NCI-H2081 (cell line): ENCODE measurements at places on chromosomes 2 and 18.

DNA sequence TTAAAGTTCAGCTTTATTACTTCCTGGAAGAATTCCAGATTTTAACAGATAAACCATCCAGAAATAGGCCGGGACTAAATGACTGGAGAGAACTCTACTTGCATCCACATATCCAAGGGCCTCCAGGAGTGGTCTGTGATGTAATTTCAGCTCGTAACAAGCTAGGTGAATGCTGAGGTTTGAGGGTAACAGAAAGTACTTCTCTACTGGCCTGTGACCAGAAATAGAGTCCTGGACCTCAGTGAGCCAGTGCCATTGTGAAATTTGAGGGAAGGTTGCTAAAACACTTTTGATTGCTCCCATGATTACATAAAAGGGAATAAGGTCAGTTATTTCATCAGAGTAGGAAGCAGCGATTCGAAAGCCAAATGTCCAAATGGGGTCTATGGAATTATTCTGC is 158.1 kb downstream of the DOCK10 start:
- no peak for DNase-seq

DNA sequence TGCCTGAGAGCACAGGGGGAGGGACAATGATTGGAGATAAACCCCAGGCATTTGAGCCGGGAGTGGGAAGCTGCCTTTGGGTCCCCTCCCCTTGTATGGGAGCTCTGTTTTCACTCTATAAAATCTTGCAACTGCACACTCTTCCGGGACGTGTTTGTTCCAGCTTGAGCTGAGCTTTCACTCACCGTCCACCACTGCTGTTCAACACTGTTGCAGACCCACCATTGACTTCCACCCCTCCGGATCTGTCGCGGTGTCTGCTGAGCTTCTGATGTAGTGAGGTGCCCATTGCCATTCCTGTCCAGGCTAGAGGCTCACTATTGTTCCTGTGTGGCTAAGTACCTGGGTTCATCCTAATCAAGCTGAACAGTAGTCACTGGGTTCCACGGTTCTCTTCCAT is 231.6 kb upstream of the CWC22 start:
- no peak for DNase-seq

- DNase-seq: no peak
These were observed 1.1 kb downstream of the AFTPH start for GRCh38 chr2:64525317-64525613.

GRCh38 chr2:174027956-174028355 is 62.8 kb upstream of the SP3 start:
- no peak for DNase-seq

DNA sequence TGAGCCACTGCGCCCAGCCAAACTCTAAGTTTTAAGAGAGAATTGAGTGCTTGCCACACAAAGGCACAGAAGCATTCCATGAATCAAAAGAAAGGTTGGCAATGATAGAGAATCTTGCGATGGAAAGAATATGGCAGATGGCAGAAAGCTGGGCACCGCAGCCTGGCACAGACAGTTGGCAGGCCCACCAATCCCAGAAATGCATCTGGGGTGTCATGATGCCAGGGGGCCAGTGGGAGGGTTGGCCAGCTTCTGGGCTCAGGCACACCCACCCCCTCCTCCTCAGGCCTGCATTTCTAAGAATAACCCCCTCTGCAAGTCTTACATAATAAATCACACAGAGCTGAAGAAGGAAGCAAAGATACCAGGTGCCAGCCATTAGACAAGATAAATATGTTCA is 19.6 kb downstream of the ZNF2 start:
- DNase-seq: no peak

GRCh38 chr2:156325688-156326525 is 6.6 kb downstream of the NR4A2 start:
- no peak for DNase-seq

DNA sequence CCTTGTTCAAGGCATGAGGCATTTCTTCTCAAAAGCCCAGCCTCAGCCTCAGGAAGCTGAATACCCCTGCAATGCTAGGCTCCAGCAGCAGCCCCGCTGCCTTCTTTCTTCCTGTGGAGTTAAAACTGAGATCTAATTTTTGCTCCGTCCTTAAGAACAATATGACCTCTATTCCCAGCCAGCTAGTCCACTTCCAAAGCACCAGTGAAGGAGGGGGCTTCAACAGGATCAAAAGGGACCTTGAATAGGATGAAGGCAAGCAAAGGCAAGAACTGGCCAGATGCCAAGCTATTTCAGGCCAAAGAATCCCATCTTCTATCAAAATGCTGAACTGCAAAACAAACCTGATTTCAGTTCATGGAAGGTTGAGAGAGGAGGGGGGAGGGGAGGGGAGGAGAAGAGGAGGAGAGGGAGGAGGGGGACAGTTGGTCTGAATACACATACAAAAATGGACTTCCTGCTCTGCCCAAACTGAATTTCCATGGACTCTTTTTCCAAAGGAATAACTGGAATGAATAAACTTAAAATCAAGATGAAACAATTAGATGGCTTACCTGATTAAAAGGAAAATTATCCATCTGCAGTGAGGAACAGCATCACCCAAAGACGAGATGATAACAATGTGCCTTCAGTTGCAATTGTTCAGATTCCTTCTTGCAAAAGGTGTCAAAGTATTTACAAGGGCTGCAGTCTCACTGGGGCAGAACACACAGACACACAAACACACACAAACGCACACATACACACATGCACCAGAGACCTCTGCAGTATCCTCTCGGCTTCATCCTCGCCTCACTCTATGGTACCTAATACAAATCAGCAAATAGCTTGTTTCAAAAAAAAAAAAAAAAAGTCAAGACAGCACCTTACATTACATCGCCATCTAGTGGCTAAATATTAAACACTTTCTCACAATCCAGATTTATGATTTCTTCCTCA is at the start of gene SCN1A:
TSS of gene SCN1A (minus strand) at position 804 of the 939 bp plus-strand sequence. CDS start 54,399 bp downstream, outside the sequence.
- DNase-seq: peak; percentile 47

DNA sequence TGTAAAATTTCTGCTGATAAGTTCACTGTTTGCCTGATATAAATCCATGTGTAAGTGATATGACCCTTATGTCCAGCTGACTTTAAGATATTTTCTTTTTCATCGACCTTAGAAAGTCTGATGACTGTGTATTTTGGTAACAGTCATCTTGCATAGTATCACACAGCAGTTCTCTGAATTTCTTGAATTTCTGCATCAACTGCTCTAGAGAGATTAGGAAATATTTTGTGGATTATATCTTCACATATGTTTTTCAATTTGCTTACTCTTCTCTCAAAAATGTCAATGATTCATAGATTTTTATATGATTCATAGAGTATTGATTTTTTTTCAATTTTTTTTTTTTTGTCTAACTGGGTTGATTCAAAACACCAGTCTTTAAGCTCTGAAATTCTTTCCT is 945.3 kb downstream of the TRIB2 start:
- no peak for DNase-seq

GRCh38 chr2:40332191-40332826 is 119.6 kb downstream of the SLC8A1 start:
- peak; percentile 24 for DNase-seq

- no peak for DNase-seq
These were observed 114.8 kb upstream of the PTPRM start for GRCh38 chr18:7452331-7452730.

GRCh38 chr2:23595601-23596251 is 210.7 kb downstream of the KLHL29 start:
- peak; percentile 80 for DNase-seq

GRCh38 chr2:241036964-241037421 is 38.6 kb downstream of the SNED1 start:
- no peak for DNase-seq

GRCh38 chr2:39375917-39376316 is 61.2 kb downstream of the MAP4K3 start:
- DNase-seq: no peak

DNA sequence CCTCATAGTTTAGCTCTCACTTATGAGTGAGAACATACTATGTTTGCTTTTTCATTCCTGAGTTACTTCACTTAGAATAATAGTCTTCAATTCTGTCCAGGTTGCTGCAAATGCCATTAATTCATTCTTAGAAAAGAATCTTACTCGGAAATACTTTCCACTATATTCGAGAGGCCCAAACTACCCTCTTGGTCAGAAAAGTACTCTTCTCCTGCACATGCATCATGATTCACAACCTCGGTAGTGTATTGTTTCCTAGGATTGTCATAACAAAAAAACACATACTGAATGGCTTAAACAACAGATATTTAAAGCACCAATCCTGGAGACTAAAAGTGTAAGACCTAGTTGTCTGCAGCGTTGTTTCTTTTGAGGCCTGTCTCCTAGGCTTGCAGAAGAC is 364.0 kb upstream of the SLC14A2 start:
- DNase-seq: no peak

DNA sequence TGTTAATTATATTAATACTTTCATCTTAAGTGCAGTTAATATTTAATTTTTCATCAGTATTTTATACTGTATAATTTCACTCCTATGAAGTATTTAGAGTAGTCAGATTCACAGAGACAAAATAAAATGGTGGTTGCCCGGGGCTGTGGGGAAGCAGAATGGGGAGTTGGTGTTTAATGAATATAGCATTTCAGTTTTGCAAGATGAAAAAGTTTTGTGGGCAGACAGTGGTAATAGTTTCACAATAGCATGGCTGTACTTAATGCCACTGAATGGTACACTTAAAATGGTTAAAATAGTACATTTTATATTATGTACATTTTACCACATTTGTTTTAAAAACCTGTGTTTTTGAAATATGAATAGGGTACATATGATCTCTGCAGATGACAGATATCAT is 31.2 kb downstream of the CFAP221 start:
- DNase-seq: no peak

GRCh38 chr2:59694176-59694575 is 859.3 kb downstream of the BCL11A start:
- no peak for DNase-seq

DNA sequence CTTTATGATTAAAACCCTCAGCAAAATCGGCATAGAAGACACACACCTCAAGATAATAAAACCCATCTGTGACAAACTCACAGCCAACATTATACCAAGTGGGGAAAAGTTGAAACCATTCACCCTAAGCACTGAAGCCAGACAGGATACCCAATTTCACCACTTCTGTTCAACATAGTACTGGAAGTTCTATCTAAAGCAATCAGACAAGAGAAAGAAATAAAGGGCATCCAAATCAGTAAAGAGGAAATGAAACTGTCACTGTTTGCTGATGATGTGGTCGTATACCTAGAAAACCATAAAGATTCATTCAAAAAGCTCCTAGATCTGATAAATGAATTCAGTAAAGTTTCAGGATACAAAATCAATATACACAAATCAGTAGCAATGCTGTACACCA is 16.4 kb upstream of the RPRD1A start:
- no peak for DNase-seq
